ENCODE measurements at places on chromosomes 5 and 9. TPM values are rescaled to one million over a fixed set of nuclear protein-coding genes. Genes with fewer than 3 reads are reported as not detected.

UBE2QL1 gene
- total RNA-seq = 0.25 TPM

TMC1 gene
- total RNA-seq = 0.36 TPM

PCDHA6 gene
- 1.3 TPM for total RNA-seq

SLC6A19 gene
- not detected for total RNA-seq

MEIKIN gene
- not detected for total RNA-seq

ADAMTS13 gene
- total RNA-seq = 2.1 TPM

TXNDC8 gene
- not detected for total RNA-seq

CDC20B gene
- total RNA-seq = not detected

NRG2 gene
- not detected for total RNA-seq

MAN1B1 gene
- total RNA-seq = 50.8 TPM

ST8SIA4 gene
- 0.54 TPM for total RNA-seq

CNTNAP3 gene
- 25.7 TPM for total RNA-seq

IL33 gene
- 73.9 TPM for total RNA-seq

FOXI1 gene
- total RNA-seq = not detected
